ENCODE measurements at places on chromosomes 4 and X.

DNA sequence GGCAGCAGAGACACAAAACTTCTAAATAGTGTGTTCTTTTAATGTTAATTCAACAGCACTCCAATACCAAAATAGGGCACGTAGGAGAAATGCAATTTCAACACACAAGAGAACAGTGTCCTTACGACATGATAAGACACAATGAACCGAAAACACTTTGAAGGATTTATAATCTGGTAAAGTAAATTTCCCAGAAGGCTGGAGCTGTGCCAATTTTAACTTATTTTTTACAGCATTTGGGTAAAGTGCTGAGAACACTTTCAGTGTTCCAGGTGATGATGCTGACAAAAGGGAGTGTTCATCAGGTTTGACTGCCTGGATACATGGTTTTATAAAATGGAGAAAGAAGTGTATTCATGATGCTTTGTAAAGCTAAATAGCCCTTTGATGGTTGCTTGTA is 76.5 kb downstream of the MAPK10 start:
- DNase-seq, result no peak

DNA sequence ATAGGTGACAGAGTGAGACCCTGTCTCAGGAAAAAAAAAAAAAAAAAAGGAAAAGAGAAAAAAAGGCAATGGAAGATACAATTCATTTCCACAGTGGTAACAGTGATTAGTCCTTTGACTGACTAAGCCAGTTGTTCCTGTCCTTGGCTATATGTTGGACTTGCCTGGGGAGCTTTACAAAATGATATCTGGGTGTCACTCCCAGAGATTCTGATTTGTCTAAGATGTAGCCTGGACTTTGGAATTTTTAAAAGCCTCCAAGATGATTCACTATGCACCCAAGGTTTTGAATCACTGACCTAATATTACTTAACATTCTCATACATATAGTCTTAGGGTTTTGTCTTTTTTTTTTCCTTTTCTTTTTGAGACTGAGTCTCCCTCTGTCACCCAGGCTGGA is 16.9 kb downstream of the HELQ start:
- no peak for DNase-seq

DNA sequence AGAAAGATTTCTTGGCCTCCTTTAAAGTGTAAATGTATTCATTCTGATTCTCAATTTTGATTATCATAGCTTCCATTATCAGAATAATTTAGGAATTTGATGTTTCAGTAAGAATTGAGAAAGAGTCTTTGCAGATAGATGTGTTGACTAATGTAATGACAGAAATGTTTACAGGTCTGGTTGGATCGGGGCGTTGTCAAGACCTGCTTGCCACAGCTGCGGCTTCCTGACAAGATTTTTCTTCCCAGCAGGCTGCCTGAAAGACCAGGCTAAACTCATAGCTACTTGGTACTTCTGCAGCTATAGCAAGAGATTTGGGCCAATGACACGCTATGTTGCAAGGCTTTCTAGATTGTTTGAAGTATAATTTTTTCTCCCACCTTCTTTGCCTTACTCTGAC is 91.5 kb upstream of the ANKRD50 start:
- no peak for DNase-seq

DNA sequence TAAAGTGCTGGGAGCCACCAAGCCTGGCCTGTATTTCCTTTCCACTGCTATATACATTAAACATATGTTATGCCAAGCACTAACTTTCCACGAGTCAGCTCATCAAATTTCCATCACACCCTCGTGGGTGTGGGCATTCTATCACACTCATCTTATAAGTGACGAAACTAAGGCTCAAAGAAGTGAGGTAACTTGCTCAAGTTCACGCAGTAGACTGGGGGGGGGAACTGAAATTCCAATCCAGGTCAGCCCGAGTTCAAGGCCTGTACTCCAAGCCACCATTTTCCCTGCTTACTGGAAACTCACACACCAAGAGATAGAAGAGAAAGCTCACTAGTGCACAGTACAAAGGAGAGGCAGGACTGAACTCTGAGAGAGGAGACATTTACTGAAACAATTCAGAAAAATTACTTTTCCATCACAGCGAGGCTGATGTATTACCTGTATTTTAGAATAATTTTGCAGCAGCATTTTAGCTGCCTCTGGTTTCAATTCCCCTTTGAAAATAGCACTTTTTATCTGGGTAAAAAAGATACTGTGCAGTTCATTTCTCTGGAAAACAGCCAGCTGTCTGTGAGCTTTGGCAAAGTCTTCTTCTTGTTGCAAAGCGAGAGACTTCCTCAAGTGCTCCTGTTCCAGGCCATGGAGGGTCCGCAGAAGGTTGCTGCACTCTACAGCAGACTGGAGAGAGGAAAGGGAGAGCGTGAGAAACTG is 76.8 kb downstream of the EVC2 start:
- DNase-seq, result no peak

- no peak for DNase-seq
Observed at GRCh38 chrX:68045008-68045577, 388.2 kb downstream of the OPHN1 start.

DNA sequence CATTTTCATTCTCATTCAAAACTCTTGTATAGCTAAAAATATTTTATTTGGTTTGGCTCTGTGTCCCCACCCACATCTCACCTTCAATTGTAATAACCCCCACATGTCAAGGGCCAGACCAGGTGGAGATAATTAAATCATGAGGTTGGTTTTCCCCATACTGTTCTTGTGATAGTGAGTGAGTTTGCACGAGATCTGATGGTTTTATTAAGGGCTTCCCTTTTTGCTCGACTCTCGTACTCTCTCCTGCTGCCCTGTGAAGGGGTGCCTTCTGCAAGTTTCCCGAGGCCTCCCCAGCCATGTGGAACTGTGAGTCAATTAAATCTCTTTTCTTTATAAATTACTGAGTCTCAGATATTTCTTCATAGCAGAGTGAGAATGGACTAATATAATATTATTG is 768.0 kb downstream of the STIM2 start:
- DNase-seq, result no peak

GRCh38 chrX:119147486-119147885 is 19.9 kb upstream of the KIAA1210 start:
- no peak for DNase-seq

DNA sequence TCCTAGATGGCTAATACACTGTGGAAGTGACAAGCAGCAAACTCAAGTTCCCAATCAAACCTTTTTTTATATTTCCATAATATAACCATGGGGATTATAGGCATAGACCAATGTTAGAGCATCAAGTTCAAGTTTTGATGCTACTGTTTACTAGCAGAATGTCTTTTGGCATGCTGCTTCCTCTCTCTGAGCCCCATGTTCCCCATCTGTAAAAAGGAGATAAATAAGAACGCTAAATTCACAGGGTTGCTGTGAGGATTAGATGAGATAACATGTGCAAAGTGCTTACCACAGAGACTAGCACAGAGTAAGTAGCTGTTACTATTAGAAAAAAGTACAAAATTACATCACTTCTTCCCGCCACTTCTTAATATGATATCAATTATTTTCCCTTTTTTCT is 18.0 kb downstream of the MBNL3 start:
- DNase-seq, result no peak

DNA sequence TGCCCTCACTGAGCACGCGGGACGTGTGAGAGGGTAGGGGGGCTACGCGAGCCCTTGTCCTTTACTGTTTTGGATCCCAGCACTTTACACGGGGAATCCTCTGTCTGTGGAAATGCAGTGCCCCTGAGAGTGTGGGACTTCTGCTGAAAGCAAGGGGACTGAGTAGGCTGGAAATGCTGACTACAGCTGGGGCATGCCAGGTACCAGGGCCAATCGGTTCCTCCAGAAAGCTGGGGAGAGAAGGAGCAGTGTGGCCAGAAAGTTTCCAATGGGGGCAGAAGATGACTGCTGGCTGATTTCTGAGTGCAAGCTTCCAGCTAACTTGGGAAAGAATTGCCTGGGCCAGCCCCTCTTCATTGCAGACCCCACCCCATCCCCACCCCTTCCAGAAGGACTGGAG is 1.5 kb downstream of the NHSL2 start:
- DNase-seq, result no peak

GRCh38 chr4:40559585-40560465 is 69.8 kb downstream of the RBM47 start:
- DNase-seq, result no peak

DNA sequence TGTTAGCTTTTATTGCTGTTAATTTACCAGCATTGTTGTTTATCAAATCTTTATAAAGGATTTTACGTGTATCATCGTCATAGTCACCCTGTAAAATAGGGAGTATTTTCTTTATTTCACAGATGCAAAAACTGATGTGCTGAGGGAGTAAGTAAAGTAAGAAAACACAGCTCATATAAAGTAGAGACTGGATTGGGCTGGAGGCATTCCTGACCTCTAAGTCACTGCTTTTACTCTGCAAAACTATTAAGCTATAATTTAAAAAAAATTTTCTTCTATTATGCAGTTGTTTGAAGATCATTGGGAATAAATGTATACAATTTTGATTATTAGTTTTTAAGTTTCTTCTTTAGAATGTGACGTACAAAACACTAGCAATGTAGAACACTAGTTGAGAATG is 45.9 kb downstream of the NUDT6 start:
- DNase-seq, result no peak

GRCh38 chr4:182502064-182502463 is 258.9 kb downstream of the TENM3 start:
- no peak for DNase-seq

DNA sequence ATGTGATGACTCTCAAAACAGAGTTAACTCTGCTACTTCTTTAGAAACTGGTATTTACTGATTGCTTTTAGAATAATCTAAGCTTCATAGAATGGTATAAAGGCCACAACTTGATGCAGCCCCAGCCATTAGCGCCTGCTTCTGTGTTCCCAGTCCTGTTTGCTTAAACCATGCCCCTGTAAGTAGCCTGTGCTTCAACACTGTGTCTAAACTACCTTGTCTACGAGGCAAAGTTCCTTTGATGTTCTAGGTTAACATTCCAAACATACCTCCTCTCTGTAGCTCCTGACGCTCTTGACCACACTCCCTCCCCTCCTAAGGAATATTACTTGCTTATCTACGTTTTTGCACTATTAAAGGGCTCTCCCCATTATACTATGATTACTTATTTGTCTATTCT is 352.5 kb upstream of the ADGRL3 start:
- DNase-seq, result no peak

GRCh38 chrX:69031181-69031580 is 134.1 kb downstream of the PJA1 start:
- no peak for DNase-seq

GRCh38 chr4:3388471-3389232 is 53.1 kb upstream of the HGFAC start:
- no peak for DNase-seq

GRCh38 chr4:53538756-53539155 is 52.5 kb downstream of the LNX1 start:
- no peak for DNase-seq

GRCh38 chrX:40062525-40063155 is 35.1 kb downstream of the BCOR start:
- no peak for DNase-seq

GRCh38 chrX:118225711-118226428 is 109.3 kb upstream of the KLHL13 start:
- DNase-seq, result no peak

DNA sequence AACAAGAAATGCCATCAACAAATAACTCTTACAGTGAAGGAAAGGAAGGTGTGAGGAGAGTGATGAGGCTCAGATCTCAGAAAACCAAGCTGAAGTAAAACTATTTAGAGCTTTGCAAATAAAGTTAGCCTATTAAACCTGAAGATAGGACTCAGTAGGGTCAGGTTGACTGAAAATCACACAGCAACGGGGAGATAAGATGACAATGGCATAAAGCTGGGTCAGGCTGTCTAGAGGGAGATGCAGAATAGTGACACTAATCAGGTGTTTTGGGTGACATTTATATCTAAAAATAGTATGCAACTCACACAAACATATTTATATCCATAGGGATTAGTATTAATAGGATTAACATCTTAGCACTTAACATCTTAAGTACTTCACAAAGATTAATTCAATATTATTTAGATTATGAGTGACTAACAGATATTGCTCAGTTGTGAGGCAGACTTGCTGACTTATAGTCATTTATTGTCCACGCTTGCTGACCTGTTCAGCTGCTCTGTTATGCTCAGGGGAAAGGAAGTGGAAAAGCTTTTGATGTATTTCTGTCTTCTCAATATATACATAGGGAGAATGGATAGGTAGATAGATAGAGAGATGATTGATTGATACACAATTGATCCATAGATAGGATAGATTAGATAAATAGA is 130.7 kb upstream of the GUCY1A1 start:
- DNase-seq, result no peak

DNA sequence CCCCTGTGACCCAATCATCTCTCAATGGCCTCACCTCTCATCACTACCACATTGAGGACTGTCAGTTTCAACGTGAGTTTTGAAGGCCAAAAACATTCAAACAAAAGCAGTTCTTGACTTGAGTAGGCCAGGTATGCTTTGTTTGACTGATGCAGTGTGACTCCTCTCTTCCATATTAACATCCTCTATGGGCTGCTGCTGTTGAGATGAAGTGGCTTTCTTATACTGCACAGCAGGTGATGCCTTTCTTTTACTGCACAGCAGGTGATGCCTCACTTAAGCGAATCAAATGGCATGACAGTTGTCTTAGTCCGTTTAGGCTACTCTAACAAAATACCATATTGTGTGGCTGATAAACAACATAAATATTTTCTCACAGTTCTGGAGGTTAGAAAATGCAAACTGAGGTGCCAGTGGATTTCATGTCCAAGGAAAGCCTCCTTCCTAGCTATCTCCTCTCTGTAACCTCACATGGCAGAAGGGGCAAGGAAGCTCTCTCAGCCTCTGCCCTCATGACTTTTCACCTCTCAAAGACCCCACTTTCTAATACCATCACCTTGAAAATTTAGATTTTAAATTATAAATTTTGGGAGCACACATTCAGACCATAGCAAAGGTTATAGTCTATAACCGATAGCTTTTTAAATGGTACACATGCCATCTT is 2267.9 kb upstream of the AGA start:
- no peak for DNase-seq

DNA sequence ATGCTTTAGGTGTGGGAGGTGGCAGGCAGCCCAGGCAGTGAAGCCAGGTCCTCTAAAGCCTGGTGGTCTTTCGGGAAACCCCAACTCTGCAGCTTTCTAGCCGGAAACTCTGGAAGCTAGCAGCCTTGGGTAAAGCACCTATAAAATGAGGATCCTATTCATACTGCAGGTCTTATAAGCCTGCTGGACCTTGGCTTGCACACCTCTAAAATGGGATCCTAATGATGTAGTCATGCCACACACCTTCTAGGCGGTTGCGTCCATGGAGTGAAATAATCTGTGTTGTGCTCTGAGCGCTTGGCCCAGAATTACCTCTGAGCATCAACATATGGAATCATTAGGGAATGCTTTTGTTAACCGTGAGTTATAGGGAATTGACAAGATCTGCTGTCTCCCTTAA is 36.0 kb upstream of the STS start:
- no peak for DNase-seq

Data from caudate nucleus (tissue), 63 donors.